ENCODE measurements at places on chromosomes 5 and 9.

GRCh38 chr5:119328753-119329602 lies 26.8 kb upstream of the TNFAIP8 start:
- DNase-seq, result no peak

GRCh38 chr9:36322462-36322861 lies 64.2 kb upstream of the GNE start:
- DNase-seq, result no peak

DNA sequence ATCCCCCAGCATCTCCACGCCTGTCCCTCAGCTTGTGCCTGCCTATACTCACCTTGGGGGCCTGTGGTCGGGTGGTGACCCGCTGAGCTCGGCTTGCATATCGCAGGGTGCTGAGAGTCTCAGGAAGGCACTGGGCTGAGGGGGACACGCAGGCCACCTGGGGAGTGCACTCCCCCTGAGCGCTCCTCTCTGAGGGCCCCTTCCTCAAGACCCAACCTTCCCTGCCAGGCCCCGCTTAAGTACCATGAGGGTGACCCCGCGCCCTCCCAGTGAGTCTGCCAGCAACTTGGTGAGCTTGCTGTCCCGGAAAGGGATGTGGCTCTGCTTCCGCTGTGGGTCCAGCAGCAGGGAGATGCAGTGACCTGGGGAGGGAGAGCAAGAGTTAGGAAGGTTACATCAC lies 4.1 kb downstream of the KIF12 start:
- no peak for DNase-seq

GRCh38 chr9:6793203-6793602 lies 35.4 kb downstream of the KDM4C start:
- no peak for DNase-seq

DNA sequence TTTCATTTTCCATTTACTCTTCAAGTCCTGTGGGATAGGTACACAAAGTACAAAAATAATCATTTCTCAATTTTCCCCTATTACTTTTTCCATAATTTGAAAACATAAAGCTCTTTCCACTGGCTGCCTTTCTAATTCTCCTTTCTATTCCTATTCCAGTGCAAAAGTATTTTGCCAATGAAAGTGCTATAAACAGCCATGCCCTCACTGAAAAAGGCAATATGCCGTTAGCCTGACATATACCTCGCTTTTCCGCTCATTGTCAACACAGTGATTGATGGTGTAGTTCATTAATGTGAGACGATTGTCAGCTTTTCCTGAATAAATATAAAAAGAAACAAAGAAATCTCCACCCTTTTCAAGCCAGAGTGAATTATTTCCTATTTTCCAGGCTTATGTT lies 97.5 kb downstream of the EBF1 start:
- no peak for DNase-seq

- DNase-seq, result peak; percentile 76
Measured at GRCh38 chr5:139863855-139864558, 68.4 kb downstream of the PSD2 start.

DNA sequence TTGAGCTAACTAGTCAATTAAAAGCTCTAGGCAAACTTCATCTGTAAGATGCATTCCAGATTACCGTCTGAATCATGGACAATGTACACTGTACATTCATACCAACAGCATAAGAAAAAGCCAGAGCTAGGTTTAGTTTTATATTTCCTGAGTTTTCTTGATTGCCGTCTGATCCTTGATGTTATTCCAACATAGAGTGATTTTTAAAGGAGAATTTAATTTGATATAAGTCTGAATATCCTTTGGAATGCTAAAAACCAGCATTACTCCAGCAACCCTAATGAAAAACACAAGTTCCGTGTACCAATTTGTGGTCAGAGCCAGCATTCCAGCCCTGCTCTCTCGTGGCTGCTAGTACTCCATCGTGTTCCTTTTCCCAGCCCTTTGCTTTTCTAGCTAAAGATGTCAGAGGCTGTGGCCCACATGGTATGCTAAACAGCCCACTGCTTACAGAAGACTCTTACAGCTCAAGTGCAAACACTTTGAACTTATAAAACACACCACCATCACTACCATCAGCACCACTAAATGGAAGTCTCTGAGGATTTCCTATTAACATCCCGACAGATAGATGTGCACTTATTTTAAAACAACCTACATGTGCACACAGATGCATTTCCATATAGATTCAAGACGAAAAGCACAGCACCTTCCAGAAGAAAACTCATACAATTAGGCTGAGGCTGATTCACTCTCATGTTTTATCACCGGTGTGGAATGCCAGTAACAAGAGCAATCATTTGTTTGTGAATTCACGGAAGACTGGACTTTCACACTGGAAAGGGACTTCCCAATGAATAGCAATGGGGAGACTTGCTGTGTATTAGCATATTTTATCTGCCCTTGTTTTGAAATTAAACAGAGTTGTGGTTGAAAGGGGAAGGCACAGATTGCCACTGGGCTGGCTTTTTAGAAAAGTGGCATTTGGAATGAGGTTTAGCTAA lies 246.9 kb upstream of the GAS1 start:
- peak; percentile 36 for DNase-seq

DNA sequence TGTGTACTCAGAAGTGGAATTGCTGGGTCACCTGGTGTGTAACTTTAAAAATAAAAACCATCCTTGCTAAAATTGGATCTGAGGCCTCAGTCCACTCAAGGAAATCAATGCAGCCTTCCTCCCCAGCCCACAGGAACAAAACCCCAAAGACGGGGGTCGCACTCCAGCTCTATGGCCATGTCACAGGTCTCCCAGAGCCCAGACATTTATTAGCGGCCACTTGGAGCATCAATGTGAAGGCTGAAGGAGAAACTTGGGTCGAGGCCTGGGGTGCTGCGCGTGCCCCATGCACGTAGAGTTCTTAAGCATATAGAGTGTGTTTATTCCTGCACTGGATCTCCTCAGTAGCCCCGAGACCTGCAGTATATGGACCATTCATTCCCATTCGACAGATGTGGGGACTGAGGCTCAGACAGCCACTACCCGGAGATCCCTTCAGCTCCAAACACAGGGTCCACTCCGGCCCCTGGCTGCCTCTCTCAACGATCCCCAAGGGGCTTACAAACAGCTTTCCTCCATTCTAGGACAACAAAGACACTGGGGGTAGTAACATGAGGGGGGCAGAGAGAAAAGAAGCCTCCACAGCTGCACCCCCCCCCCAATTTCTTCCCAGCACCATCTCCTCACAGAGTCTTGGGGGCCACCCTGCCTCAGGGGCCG lies 14.3 kb upstream of the OLFM1 start:
- DNase-seq, result no peak

DNA sequence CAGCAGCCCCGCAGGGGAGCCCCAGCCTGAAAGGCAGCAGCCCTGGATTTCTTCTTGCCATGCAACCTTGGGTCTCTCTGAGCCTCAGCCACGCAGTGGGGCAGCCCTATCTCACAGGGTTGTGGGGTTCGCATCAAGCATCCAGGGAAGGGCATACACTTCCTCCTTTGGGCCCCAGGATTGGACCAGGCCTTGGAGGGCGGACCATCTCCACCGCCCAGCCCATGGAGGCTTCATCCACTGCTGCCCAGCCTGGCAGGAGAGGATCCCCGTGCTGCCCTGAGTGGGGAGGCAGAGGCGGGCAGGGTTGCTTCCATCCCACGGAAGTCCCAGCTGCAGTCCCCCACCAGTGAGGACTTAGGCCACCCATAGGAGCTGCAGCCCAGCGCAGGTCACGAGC lies 5.3 kb downstream of the ADAMTS2 start:
- no peak for DNase-seq

DNA sequence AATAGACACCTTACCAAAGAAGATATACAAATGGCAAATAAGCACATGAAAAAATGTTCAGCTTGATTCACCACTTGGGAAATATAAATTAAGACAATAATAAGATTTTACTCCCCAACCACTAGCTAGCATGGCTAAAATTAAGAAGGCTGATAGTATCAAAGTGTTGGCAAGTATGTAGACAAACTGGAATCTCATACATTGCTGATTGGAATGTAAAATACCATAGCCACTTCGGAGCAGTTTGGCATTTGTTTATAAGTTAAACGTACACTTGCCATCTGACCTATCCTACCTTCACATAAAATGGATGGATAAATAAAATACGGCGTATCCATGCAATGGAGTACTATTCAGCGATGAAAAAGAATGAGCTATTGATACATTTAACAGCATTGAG lies 129.2 kb downstream of the ZNF462 start:
- no peak for DNase-seq

GRCh38 chr9:127568971-127569885 lies 42.8 kb upstream of the STXBP1 start:
- peak; percentile 90 for DNase-seq

DNA sequence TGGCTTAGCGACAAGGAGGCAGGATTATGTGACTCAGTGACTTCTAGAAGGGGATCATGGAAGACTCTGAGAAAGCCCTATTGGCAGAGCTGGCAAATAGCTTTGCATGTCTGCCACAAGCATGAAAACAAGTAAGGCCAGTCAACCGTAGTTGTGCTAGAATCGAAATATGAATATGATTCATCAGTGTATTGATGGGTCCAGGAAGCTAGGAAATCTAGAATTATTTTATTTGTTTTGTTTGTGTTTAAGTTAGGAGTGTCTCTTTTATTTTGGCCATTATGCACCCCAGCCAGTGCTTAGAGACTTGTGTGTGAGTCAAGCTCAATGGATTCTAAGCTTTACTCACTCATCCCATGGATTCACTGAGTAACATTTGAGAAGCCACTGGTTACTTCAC lies 3.8 kb upstream of the ITGA2 start:
- no peak for DNase-seq

DNA sequence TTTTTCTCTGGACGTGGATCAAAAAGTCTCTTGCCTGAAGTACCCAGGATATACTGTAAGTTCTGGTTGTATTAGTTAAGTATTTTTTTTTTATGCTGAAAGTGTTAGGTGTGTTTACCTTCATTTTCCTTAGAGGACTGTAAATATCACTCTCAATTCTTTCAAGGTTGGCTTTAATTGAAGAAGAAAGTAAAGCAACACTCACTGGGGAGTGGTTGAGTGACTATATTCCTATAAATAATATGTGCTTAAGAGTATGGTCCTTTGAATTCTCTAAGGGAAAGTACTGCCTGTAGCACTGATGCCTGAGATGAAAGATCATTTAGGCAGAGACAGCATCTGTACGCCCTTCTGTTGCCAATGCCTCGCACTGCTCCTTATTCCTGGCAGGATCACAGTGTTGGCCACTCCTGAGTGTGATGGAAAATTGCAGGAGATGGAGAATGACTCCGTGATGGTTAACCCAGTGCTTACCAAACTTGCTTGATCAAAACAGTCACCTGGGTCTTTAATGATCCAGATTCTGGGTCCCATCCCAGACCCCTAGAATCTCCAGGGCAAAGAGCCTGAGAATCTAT lies 182.0 kb upstream of the MPDZ start:
- no peak for DNase-seq

DNA sequence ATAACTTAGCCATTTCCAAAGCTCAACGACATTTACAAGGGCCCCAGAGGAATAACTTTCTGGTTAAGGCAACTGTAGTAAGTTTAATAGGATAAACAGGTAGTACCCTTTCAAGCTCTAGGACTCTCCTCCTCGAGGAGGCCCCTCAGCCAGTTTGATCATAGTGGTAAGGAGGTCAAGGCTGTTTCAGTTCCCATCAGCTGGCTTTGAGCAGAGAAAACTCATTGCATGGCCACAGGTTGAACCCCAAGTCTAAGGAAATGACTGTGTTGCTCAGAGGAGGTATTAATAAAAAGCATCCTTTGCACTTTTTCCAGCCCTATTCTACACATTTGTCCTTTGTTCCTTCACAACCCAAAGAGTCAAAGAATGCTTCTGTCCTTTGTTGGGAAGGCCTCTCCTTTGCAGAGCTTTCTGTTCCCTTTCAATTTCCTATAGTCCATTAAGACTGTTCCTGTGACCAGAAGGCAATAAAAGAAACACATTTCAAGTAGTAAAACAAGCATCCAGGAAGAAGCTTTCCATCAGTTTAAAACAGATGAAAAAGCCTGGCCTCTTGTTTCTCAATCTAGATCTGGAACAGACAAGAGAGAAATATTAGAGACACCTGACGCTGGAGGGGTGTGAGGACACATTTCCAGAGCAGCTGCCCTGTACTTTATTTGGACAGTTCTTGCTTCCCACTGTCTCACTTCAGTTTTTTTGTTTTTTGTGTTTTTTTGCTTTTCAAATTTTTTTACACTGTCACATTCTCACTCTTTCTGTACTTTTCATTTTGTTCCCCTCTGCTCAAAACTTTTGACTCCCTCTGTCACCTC lies 54.1 kb downstream of the PRRC1 start:
- no peak for DNase-seq

DNA sequence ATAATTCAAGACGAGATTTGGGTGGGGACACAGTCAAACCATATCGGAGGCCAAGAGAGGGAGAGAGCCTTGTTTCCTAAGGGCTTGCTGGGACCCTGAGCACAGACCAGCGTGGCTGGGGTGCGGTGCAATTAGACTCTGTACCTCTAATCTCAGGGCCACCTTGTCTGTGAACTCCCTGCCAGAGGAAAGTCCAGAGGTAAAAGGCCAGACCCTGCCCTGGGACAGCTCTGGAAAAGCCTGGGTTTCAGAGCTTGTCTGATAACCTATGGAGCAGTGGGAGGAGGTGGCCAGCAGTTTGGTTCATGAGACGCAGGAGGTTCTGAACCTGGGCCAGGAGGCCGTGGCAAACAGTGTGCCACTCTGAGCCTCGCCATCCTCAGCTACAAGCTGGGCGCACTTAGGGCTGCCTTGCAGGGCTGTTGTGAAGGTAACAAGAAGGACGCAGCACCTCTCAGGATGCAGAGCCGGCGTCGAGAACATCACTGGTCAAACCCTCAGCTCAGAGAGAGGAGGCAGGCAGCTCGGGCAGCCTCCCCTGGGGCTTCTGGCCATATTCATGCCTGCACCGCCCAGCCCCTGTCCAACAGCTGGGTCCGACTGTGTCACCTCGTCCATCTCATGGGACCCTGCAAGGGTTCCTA lies 4.8 kb upstream of the DOLPP1 start:
- DNase-seq, result no peak

GRCh38 chr5:94782383-94782782 lies 163.9 kb downstream of the SLF1 start:
- no peak for DNase-seq

DNA sequence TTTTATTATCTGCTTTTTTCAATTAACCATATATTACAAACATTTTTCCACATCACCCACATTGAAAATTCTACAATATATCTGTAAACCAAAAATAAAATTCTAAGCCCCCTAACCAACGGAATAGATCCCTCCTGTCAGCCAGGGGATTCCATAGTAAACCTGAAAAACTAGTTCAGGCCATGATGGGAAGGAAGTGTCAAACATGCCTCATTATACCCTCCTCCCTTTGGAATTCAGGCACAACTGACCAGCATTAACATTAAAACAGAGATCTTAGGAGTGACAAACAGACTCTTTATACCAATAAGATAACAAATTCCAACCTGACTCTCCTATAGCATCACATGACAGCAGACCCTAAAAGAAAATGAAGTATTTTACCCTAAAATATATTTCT lies 113.7 kb upstream of the DMRT1 start:
- DNase-seq, result no peak

Data from cardiac muscle cell (in vitro differentiated cells and primary cell).